ENCODE measurements at places on chromosomes 2 and 18. TPM values are rescaled to one million over a fixed set of nuclear protein-coding genes. Genes with fewer than 3 reads are reported as not detected.
A peak's percentile ranks its signal among the peaks of the same experiment; 100 is the strongest.

GRCh38 chr2:159118859-159119500 is 150.5 kb downstream of the TANC1 start:
- DNase-seq = no peak

DNA sequence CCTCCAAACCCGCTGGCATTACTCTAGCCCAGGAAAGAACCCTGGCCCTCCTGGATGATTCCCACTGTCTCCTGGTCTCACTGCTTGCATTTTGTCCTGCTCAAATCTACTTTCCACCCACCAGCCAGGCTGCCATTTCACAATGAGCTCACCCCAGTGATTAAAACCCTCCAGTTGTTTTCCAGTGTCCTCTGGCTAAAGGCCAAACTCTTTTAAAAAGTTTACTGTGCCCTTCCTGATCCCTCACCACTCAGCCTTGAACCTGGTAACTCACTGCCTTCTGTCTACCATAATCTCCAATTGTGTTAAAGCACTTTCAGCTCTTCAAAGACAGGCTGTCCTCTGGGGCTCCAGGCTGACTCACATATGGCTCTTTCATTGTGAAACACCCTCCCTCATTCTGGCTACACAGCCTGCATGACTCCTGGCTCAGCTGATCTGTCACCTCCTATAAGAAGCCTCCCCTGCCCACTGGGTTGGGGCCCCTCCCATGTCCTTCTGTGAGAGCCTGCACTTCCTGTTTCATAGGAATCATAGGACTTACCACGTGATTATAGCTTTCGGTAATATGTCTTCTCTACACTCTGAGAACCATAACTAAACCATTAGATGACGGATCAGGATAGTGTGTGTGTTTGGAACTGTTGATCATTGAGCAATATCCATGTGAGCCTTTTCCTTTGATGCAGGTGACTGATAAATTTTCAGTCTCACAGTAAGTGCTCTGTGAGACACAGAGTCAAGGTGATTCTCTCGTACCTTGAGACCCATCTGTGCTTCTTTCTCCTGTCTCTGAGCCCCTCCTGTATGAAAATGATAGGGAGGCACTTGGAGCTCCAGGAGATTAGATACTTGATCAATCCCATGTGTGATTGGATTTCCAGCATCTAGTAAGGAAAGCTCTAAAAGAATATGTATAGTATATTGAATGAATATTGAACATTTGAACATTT is 590.8 kb upstream of the ID2 start:
- DNase-seq = no peak

DNA sequence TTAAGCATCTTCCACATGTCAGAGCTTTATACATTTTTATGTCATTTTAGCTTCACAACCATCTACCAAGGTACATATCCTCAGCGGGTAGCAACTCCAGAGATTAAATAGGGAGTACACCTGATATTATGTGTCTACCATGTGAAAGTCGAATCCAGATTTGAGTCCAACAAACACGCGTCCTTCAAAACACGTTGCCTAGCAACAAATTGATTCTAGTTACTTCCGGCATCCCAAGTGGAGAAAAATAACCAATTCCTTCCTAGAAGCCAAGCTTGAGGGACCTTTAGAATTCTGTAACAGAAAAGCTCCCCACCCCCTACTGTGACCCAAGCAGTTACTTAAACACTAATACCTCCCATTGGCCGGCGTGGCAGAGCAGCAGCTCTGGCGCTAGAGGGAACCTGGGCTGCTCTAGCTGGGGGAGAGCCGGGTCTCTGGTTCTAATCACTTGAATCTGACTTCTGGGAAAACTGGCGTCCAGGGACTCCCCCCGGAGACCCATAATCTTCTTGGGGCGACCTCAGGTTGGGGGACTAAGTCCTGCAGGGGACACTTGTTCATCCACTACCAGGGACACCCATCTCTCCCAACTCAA is at the start of gene ERICH2:
ERICH2 (plus strand) TSS at position 371 of the 598 bp plus-strand sequence. CDS start 304 bp downstream, outside the sequence.
- DNase-seq = peak; percentile 13

GRCh38 chr2:107776362-107776761 is 50.3 kb upstream of the RGPD4 start:
- DNase-seq = no peak

- no peak for DNase-seq
These were observed 154.7 kb downstream of the SOX11 start for GRCh38 chr2:5846881-5847280.

GRCh38 chr2:31235504-31235902 is 1.6 kb downstream of the EHD3 start:
- DNase-seq = no peak

DNA sequence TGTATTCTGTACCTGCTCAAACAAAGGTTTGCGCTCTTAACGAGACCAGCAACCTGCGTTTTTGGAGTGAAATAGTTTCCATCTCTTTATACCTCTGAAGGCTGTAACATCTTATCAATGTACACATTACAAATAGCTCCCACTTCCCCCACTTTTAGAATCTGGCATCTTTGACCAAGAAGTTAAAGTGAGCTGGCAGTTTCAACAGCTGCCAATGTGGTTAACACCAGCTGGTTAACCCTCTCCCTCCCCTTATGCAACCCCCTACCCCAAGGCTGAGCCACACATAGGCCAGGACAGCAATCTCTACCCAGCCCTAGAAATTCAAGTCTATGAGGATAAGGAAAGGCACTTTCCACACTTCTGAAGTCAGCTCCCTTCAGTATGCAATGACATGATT is 2.2 kb upstream of the SERTAD2 start:
- no peak for DNase-seq

DNA sequence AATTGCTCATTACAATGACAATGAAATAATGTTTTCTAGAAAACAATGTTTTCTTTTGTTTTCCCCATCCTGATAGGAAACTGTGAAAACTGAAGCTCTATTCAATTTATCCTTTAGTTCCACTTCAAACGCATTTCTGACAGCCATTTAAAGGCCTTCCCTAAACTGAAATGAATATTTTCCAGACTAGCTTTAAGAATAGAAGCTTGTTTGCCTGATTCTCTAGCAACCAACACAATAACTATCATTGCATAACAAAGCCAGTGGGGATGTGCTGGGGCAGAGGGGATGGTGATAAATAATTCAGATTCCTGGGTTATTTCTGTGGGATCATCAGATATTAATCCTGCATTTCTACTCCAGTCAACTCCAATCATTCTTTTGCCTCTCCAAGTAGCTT is 427.1 kb downstream of the RND3 start:
- DNase-seq = no peak

LOXL3 gene
- total RNA-seq = 2.0 TPM

ADGRF3 gene
- total RNA-seq = 0.97 TPM

C2orf78 gene
- not detected for total RNA-seq

All from T-helper 17 cell (primary cell).